ENCODE measurements at places on chromosomes 4 and X.

GRCh38 chr4:127849505-127850234 is 31.0 kb upstream of the PLK4 start:
- peak; percentile 21 for DNase-seq

- DNase-seq = no peak
Measured at GRCh38 chr4:47915378-47915777, 995 bp upstream of the NFXL1 start.

GRCh38 chr4:673349-674091 is 556 bp downstream of the ATP5ME start:
- DNase-seq = no peak

GRCh38 chr4:71229477-71230270 is 109.1 kb upstream of the SLC4A4 start:
- peak; percentile 69 for DNase-seq
